ENCODE measurements at places on chromosomes 1 and 21.

- no peak for DNase-seq
These were observed 57.7 kb downstream of the DDR2 start for GRCh38 chr1:162689745-162690671.

- peak; percentile 21 for DNase-seq
These were observed 834 bp upstream of the ELF3 start for GRCh38 chr1:202009326-202010179.

GRCh38 chr1:153849487-153850185, 73.1 kb downstream of the GATAD2B start:
- no peak for DNase-seq

- DNase-seq, result no peak
These were observed 18.2 kb downstream of the WNT4 start for GRCh38 chr1:22124592-22125229.

DNA sequence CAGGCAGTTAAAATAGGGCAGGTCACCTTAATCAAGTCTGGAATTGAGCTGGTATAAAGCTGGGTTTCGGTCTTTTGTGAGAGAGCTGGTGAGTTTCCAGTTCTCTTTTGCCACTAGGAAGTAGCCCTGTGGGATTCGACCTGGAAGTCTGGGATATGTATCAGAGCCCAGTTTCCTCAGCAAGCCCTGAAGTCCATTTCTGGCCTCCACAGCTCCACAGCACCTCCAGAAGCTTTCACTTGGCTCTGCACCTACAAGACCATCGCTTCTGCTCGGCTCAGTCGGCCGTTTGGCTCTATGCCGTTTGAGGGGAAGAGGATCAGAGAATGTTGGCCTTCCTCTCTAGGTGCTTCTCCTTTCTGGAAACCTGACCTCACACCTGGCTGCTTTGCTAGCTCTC, 148.0 kb downstream of the GALNT2 start:
- no peak for DNase-seq

- no peak for DNase-seq
These were observed 79.7 kb upstream of the BCL10 start for GRCh38 chr1:85356130-85356529.

DNA sequence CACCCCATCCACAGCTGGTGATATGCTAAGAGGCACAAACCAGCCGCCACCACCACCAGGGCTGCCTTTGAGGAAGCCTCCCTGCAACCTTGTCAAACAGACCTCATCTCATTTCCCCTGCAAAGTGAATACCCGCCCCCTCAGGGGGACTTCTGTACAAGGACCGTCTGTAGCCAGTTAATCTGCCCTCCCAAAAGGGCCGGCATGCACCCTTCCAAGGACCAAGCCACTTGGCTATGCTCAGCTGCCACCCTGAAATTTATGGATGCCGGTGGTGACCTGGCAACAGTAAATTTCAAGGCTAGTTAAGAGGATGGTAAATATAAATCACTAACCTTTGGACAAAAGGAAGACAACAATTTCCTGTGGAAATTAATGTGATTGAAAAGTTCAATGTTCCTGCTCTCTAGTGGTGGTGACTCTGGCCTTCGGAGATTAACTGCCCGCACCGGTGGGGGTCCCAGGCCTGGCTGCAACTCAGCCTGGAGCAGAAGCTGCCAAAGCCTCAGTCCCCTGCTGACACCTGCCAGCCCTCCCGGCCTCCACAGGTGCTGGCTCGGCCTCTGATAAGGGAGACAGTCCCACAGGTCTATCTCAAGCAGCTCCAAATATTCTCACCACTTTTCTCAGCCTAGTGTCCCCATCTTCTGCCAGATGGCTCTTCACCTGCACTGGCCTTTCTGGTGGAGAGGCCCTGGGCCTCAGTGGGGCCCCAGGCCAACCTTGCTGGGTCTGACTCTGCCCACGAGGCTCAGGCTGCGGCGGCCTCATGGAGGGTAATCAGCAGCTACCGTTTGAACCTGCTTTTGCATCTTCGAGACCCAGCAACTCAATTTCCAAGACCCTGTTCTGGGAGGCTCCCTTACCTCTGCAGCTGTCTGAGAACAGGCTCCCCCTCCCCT, 12.2 kb downstream of the TMEM53 start:
- no peak for DNase-seq

GRCh38 chr1:20356850-20357459, 66.3 kb downstream of the VWA5B1 start:
- no peak for DNase-seq

- DNase-seq, result no peak
These were observed 61.2 kb upstream of the CASZ1 start for GRCh38 chr1:10857687-10858086.

DNA sequence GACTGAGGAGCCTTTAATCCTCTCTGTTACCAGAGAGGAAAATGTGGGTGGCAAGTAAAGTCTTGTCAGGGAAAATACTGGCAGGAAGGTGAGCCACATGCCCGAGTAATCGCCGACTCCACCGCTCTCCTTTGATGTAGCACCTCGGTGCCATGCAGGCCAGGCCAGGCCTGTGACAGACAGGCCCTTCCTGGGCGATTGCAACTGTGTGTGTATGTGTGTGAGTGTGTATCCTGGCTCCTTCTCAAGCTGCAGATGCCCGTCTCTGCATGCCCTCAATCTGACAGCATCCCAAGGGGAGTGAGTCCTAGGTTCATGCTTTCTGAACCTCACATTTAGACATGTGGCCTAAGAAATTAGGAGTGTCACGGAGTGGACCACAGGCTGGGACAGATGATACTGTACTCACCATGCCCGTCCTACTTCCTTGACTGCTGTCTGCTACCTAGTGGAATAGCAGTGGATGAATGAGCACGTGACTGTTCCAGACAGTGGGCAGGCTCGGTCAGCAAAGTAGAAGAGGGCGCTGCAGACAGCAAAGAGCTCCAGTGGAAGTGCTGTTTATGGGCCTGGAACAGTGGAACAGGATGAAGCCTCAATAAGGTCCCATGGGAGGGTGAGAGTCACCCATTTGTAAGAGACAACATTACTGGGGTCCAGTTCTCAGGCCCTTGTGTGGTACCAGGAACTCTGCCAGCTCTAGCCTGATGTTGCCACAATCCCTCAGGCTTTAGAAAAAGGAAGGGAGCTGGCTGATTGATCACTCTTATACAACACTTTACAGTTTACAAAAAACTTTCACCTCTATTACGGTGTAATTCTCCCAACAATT, 25.3 kb downstream of the SERTAD4 start:
- no peak for DNase-seq

DNA sequence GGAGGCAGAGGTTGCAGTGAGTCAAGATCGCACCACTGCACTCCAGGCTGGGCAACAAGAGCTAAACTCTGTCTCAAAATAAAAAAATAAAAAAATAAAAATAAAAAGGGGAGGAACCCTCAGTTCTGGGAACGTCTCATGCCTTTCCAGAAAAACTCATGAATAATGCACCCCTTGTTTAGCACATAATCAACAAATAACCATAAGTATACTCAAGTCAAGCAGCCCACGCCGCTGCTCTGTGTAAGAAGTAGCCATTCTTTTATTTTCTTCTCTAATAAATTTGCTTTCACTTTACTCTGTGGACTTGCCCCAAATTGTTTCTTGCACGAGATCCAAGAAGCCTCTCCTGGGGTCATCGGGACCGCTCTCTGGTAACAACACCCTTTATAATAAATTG, 14.5 kb upstream of the ACTA1 start:
- DNase-seq, result no peak

DNA sequence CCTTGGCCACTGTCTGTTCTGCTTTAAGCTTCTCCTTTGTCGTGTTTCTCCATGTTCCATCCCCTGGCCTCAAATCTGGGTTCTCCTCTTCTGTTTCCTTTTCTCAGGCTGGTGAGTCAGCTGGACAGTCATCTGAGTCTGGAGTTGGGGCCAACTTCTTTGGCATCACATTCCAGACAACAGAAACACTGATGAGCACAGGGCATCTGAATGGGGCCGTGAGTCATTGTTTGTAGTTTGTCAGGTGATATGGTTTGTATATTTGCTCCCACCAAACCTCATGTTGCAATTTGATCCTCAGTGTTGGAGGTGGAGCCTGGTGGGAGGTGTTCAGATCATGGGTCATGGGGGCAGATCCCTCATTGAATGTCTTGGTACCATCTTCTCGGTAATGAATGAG, 14.3 kb upstream of the OLIG2 start:
- peak; percentile 27 for DNase-seq

GRCh38 chr21:42734323-42734971, 81.0 kb downstream of the PDE9A start:
- DNase-seq, result no peak

DNA sequence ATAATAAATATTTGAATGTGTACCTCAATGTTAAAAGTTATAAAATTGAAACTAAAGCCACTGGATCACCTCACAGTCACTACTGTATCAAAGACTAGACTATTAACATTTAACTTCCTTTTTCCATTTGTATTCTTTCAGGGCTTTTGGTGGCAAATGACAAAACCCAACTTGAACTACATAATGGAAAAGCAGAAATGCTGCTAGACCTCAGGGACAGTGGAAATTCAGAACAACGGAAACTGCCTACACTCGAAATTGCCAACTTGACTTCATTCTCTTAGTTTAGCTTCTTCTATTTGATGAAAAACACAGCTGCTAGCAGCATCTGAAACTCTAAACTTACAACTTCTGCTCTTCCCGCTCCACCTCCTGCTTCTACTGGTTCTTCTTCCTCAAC, 34.9 kb upstream of the NTNG1 start:
- DNase-seq, result no peak

DNA sequence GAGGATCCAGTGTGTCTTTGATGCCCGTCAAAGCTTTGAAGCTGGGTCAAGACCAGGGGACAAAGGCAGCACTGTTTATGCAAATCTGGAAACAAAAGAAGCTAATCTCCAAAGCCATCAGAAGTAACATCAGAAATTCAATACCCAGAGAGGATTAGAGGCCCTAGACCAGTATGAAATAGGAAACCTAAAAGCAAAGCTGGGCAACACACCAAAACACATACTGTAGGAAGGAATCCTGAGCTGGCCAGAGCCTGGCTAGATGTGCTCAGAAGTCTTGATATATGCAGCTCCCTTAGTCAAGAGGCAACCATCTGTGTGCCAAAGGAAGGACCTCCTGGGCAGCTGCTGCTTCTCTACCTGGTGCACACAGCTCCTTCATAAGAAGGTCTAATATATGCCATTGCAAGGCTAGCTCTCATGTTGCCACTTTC, 12.3 kb downstream of the COLGALT2 start:
- DNase-seq, result no peak

GRCh38 chr1:11790880-11791715, 14.7 kb downstream of the MTHFR start:
- no peak for DNase-seq

GRCh38 chr21:29149808-29150425, 19.5 kb downstream of the MAP3K7CL start:
- DNase-seq, result no peak

DNA sequence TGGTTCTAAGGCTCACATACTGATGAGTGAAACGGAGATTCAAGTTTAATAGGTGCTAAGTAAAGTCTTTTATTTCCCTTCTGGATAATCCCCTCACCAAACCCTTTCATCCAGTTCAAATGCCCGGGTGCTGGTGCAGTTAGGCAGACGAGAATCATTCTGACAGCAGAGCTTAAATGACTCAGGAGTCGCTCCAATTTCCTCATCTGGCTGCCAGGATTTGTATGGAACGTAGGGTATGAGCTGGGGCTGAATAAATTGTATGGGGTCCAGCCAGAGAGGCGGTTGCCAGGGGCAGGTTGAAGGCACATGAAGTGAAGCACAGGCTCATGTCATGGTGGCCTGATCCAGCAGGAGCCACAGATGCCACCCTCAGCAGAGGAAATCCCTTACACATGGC, 76.0 kb downstream of the PAPPA2 start:
- no peak for DNase-seq

GRCh38 chr21:36910581-36911307, 55.7 kb downstream of the HLCS start:
- no peak for DNase-seq

DNA sequence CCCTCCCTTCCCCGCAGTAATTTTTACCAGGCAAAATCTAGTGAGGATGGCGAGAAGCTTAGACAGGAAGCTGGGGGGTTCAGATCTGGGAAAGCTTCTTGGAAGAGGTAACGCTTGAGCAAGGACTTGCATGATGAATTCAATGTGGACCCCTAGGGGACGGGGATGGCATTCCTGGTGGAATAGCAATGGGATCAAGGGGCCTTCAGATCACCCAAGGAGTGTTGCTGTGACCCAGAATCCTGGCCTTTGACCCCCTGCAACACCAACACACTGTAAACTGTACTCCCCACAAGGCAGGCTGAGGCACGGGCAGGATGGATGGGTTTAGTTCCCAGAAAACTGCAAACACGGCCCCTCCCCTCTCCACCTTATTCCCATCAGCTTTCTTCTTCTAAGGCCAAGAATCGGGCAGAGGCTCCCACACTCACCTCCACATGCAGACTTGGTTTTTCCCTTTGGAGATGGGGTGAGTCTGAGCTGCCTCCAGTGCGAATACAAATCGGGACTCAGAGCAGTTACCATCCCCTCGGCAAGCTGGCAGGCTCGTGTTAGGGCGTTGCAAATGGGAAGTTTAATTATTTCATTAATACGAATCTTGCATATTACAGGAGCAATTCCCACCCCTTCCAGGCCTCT, 20.1 kb downstream of the DISP3 start:
- DNase-seq, result no peak

DNA sequence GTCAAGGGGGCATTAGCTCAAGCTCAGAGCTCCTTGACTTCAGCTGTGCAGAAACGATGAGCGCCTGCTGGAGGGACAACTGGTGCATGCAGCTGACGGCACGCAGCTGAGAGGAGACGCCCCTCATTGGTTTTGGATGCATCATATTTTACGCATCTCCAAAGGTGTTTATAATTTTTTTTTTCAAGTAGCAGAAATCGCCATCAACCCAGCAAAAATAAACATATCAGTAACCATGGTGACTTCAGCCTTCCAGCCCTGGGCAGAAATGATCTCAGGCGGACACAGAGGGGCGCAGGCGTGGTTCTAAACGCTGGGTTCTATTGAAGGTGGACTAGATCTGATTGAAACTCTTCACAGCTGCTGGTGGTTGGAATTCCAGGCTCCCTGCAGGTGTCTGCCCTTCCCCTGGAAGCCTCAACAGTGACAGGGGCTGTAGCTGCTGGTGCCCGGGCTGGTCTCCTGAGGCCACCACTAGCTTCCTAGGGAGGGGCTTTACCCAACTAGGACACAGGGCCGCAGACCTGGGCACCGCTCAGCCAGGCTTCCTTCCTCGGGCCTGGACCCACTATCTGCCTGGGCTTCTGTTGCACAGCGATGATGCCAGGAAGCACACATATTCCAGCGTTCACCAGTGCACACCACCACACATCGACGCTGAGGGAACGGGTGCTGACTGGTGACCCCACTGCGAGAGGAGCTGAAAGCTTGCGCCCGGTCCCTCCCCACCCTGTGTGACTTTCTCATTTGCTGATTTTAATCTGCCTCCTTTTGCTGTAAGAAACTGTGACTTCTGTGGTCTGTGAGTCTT, 63.7 kb upstream of the ABCG1 start:
- DNase-seq, result no peak

- no peak for DNase-seq
These were observed 179.6 kb upstream of the CAMK1G start for GRCh38 chr1:209403921-209404320.

DNA sequence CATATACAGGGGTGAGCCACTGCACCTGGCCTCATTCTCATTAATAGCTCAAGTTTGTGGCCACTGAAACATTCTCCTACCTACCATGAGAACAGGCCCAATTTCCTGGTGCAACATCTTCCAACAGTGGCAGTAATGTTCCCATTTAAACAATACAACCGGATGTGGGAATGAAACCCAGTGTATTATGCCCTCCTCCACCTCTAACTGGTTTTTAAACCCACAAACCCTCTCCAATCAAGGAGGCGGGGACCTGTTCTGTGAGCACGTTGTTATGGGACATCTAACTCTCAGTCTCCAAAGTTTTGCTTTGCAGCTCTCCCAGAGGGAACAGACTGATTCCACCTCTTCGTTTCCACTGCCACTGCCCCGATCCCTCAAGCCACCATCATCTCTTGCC, 2.6 kb downstream of the CTNNBIP1 start:
- DNase-seq, result no peak

GRCh38 chr1:54986025-54986424, 5.6 kb downstream of the TMEM61 start:
- no peak for DNase-seq
